ENCODE measurements at places on chromosomes 2 and 18.

DNA sequence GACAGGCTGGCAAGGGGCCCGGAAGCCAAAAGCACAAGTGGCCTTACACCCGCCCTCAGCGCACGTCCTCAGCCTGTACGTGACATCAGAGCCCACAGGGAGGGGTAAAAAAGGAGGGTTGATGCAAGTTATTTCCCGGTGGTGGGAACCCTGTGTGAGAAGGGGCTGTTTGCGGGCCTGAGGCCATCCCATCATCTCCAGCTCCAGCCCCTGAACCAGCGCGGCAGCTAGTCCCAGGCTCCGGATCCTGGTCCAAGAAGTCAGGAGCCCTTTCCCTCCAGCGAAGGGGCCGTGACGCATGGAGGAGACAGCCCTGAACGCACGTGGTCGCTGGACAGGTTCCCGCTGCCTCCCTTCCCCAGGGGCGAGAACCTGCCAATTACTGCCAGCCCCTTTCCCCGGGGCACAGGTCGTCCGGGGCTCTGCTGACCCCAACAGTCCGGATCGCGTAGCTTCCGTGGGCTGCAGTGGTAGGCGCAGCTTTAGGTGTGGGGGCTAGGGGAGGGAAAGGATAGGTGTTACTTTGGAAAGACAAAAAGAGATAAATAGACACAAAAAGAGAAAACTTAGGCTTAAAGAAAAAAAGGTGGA lies 1.3 kb upstream of the LRP2 start:
- no peak for DNase-seq

- DNase-seq: no peak
Measured at GRCh38 chr2:122136056-122136455, 380.6 kb downstream of the TSN start.

DNA sequence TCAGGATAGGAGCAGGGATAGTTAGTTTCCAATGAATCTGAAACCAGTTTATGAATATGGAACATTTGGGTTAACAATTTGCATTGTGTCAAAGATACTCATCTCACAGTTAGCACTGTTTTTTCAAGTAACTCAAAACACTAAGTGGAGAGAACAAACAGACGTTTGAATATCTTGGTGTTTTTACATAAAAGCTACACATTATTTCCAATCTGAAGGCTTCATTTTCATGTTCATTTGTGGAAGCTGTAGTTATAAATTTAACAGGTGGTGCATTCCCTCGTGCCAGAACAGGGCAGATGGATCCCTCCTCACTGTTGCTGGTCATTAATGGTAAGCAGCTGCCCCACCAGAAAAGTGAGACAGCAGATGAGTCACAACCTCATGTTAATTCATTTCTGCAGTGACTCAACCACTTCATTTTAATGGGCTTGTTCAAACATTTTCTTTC lies 286.9 kb downstream of the TMX3 start:
- DNase-seq: no peak

DNA sequence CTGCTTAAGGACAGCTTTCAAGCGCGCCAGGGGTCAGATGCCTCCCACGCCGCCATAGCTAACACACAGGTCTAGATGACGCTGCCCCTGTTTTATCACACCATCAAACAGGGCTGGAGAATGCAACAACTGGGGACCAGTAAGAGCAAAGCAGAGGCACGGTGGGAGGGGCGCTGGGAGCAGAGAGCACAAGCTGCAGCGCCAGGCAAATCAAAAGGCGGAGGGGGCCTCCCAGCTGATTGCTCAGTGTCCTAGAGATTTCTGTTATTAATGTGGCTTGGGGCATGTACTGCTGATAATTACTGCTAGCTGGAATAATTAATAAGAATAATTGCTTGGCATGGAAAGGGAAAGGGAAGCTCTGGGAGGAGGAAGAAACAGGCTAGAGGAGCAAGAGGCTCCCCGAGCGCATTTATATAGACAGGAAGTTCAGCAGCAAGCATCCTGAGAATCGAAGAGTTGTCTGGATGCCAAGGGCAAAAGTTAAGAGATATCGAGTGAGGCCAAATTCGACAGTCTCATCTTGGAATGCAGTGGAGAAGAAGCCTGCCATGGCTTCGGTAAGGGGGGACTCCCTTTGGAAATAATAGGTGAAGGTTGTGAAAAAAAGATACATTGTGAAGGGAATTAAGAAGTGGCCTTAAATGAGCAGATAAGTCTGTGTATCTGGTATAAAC lies 104.5 kb upstream of the ZNF521 start:
- no peak for DNase-seq

DNA sequence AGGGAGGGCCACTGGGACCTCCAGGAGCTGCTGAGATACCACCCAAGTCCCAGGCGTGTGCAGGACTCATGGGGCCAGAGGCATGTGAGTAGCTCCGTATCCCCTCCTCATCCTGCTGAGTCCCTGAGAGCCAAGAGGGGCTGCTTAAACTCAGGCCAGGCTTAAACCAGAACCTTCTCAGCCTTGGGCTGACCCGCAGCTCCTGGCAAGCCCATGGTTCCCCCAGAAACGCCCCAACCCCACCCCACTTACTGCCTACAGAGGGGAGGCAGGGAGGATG lies 2.5 kb upstream of the NMUR1 start:
- DNase-seq: no peak

- DNase-seq: no peak
Measured at GRCh38 chr2:62447411-62447810, 58.6 kb downstream of the TMEM17 start.

All from stimulated activated CD4-positive, alpha-beta T cell treated with anti-CD3 and anti-CD28 coated beads, Interleukin-1b, Interleukin-23, amount 100 ng/mL, for 1 hour (primary cell).